ENCODE measurements at places on chromosomes 5 and 9.

GRCh38 chr9:99167694-99168093, 54.0 kb downstream of the ALG2 start:
- no peak for DNase-seq

DNA sequence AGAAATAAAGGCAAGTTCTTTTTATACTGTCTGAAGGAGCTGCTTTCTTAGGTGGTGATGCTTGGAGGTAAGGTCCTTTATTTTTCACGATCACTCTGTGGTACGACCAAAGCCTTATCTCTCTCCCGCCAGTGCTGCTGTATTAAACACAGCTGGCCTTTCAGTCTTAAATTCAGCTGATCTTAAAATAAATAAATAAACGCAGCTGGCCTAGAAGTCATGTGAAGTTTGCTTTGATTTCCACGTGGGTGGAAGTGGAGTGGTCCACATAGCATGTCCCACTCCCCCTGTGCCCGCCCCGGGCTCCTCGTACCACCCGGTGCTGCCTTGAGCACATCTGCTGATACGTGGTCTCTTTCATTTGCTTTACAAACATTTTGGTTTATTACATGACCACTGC, 260.4 kb downstream of the FANCC start:
- DNase-seq, result no peak

DNA sequence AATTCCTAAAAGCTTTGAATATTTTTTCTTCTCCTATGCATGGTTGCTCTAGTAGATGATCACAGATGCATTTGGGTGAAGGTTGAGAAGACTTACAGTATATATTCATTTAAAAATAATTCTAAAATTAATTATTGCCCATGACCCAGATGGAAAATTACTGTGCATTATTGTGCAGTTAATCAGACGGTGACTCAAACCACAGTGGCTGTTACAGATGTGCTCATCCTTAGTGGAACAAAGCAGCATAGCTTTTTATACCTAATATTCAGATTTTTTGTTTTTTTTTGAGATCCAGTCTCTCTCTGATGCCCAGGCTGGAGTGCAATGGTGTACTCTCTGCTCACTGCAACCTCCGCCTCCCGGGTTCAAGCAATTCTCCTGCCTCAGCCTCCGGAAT, 10.7 kb downstream of the OR2V1 start:
- no peak for DNase-seq

GRCh38 chr5:154038261-154038706, 426 bp downstream of the FAM114A2 start:
- peak; percentile 68 for DNase-seq

DNA sequence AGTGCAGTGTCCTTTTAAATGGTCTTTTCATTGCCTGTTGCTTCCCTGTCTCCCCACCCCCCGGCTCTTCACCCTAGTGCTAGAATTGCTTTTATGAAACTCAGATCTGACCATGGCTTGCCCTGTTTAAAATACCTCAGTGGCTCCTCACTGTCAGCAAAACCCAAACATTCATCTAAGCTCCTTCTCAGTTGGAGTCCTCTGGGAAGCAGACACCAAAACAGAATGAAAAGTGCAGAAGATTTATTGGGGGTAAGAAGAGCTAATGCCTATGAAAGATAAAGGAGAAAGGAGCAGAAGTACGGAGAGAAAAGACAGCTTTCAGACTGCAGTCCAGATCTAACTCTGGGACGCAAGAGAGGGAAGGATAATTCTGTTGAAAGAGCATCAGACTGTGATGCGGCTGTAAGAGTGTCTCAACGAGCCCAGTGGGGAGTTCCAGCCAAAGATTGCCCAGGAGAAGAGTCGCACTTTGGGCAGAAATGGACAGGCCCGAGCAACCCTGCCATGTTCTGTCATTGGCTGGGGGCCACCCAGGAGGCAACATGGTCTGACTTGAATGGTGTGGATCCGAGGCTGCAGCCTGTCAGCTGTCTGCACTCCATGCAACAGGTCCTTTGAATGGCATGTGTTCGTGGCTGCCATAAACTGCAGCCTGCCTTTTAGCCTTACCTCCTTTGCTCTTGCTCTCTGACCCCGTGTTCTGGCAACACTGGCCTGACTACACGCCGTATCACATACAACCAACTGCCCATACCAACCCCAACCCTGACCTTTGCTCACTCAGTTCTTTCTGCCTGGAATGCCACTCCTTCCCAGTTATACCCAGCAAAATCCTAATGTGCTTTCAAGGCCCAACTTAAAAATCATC, 55.9 kb downstream of the IRF1 start:
- no peak for DNase-seq

- DNase-seq, result no peak
These were observed 19.5 kb downstream of the THBS4 start for GRCh38 chr5:80054682-80055081.

DNA sequence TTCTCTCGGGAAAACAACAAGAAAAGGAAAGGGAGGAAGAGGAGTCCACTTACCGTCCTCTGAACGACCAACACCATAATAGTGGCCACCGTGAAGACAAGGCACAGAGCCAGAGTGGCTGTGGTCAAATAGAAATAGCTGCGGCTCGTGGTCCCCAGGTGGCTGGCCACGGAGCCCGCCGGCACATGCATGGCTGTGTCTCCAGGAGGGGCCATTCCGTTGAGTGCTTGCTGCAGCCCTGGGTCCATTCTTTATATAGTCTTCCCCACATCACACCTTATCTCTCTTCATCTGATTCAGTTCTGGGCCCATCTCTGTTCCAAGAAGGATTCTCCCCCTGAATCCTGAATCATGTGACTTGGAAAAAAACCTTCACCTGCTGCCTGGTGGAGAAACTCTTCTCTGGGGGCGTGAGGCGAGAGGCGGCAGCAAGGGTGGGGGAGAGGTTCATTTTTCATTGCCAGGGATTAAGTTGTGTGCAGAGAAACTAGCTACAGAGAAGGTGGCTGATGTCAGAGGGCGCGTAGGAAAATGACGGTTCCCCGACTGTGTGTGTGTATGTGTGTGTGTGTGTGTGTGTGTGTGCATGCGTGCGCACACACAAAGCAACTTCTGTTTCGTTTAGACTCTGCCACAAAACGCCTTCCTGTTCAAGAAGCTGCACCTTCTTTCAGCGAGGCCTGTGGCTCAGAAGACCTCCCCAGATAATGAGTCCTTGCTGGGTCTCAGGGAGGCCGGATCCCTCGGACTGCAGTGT, at the start of gene TNFSF8:
TSS of gene TNFSF8 (minus strand) at position 536 of the 757 bp plus-strand sequence. CDS start at position 248, 288 bp downstream.
- DNase-seq, result no peak

DNA sequence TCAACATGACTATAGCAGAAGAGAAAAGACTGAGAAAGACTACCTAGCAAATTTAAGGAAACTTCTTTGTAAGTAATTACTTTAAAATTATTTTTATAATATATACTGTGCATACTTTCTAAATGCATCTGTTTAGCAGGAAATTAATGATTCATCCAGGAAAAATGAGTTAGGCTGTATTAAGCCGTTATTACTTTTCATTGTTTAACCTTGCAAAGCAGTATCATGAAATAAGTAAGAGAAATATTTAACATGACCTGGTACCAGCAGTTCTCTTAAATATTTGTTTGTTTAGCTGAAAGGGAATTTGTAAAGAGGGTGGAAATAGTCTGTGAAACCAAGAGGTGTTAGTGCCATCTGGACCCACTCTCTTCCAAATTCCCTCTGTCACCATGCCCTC, 175.0 kb downstream of the GNAQ start:
- DNase-seq, result no peak

GRCh38 chr5:5792106-5792505, 369.6 kb downstream of the ICE1 start:
- DNase-seq, result peak; percentile 35

DNA sequence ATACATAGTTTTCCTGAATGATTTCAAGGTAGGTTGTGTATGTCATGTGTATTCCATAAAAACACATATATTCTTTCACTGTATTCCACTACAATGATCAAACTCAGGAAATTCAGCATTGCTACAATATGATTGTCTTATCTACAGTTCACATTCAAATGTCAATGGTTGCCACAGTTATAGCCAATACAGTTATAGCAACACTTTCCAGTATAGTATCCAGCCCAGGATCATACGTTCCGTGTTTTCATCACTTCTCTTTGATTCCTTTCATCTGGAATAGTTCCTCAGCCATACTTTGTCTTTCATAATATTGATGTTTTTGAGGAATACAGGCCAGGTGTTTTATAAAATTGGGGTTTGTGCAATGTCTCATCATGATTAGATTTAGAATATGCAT, 9.5 kb downstream of the OR2S2 start:
- DNase-seq, result no peak

DNA sequence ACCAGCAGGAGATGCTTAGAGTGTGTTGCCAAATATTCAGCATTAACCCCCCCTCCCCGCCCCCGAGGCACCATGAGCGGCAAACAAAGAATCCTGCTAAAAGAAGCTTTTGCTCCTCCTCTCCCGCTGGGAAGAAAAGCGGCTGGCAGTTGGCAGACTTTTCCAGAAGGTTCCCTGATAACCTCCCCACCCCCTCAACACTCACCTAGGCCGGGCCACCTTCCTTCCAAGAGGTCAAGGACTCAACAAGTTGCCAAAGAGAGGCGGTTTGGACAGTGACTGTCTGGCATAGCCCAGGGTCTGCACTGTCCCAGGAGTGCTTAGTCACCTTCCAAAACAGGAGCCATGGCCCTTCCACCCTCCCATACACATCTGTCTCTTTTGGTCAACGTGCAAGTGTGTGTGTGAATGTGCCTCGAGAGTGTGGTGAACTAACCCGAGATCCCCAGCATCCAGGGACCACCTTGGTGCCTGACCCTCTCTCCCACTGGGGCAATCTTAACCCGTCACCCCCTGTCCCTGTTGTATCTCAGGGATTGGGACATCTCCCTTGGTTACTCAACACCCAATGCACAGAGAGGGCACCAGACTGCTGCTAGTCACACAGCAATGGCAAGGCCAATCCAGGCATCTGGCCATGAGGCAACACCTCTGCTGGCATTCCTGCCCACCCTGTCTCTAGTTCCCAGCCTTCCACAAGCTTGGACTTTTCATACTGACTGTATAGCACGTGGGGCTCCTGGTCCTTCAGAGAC, 18.9 kb downstream of the CAMK2A start:
- DNase-seq, result no peak

- no peak for DNase-seq
These were observed 35.5 kb downstream of the SOX30 start for GRCh38 chr5:157616785-157617184.

- no peak for DNase-seq
These were observed 61.6 kb downstream of the PSAT1 start for GRCh38 chr9:78358329-78359051.

DNA sequence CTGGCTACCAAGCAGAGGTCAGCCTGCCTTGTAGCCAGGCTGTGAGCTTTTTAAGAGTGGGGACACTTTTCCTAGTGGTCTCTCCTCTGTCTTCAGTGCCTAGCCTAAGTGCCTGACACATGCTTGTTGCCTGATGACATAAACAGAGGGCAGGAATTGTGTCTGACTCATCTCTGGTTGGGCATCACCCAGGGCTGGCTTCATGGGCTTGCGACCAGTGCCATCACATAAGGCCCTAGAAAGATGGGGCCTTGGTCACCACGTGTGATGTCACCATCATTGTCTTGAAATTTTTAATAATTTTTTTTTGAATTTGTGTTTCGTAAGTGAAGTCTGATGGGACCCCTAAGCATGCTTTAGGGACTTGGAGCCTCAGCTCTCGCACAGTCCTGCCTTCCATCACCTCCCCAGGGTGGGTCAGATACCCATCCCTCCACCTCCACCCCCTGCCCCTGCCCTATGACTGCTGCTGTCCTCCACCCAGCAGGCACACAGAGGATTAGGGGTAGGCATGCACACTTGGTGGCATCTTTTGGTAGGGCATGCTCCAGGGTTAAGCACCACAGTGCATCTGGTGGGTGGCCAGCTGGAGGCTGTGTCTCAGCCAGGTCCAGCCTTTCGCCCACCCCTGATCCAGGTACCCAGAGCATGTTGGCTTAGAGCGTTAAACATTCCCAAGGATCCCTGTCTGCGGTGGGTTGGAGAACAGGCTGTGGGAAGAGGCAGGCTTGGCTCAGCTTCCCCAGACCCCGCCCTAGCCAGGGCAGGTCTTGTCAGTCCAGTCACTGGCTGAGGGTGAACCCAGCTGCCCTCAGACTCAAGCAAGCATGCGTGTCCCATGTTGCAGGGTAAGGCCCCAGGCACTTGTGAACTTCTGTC, 80.1 kb upstream of the SH3PXD2B start:
- DNase-seq, result no peak

Measured in NCI-H1417 (cell line).